ENCODE measurements at places on chromosomes 3 and 15.
A peak's percentile ranks its signal among the peaks of the same experiment; 100 is the strongest.

- no peak for DNase-seq
These were observed at the start of gene PRSS50 for GRCh38 chr3:46717447-46718231. Gene PRSS50 (minus strand): TSS chr3:46717869. CDS start chr3:46717824, 45 bp downstream.

DNA sequence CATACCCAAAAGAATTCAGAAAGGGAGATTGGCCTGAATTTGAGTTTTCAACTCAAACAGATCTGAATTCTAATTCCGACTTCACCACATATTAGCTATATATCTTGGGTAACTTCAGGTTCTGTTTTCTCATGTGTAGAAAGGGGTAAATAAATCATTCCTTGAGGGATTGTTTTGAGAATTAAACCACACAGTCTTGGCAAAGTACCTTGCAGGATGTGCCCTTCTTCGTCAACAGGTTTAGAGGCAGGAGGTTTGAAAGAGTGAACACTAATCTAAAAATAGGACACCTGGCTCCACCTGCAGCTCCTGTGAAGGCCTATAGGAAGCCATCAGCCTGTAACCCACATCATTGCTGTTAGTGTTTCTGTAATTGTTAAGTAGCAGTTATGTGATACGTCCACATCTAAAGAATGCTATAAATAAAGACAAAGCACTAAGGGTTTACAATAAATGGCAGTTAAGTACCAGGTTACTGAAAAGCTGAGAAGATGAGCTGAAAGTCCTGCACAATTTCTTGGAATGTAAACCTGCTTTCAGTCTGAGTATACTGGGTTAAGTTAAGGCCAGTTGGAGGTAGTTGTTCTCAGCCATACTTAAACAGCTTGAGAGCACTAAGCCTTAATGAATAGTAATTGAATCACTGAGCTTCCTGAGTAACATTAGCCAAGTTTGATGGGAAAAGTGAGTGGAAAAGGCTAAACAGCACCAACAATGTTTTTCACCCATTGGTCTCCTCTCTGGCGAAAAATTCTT lies 6.0 kb downstream of the CCDC80 start:
- no peak for DNase-seq

DNA sequence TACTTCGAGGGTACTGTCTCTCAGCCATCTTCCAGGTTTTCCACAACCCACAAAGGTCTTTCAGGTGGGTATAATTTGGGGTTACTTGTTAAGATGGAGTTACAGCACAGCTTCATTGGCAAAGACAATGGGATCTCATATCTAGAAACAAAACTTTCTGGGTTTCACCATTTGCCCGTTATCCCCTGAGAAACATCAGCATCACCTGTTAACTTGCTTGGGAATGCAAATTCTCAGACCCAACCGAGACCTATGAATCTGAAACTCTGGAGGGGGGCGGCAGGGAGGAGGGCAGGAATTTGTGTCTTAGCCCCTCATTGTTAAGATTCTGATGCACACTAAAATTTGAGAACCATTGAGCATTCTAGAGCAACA lies 176.4 kb downstream of the TNIK start:
- no peak for DNase-seq

- DNase-seq, result no peak
These were observed 4.1 kb downstream of the FOXP1 start for GRCh38 chr3:71579326-71579934.

DNA sequence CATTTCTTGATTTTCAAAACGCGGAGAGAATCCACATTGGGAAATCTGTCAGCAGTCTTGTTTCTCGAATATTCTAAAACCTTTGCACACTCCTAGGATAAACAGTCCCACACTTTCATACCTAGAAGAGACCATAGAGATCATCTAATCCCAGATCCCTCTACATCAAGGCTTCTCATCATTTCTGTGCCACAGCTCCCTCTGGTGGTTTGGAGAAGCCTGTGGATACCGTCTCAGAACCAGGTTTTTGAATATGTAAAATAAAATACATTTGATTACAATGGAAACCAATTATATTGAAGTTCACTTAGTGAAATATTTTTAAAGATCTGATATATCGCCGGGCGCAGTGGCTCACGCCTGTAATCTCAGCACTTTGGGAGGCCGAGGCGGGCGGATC lies 211.9 kb upstream of the GOLGA6L4 start:
- peak; percentile 25 for DNase-seq

DNA sequence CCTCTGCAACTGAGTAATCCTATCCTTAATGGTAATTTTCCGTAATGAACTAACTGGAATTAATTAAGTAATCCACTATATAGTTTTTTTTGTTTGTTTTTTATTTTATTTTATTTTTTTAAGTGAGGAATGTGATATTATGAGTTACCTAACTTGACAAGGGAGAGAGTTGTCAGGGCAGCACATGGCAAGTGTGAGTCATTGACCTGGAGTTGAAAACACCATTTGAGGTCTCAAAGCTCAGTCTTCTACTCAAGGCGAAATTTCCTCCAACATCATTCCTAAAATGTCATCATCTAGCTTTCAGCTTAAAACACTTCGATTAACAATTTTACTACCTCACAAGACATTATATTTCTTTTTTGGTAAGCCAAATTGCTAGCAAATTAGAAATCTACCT lies 87.8 kb downstream of the NECTIN3 start:
- no peak for DNase-seq

- DNase-seq, result no peak
These were observed 467.1 kb downstream of the RAP2B start for GRCh38 chr3:153629148-153629547.

DNA sequence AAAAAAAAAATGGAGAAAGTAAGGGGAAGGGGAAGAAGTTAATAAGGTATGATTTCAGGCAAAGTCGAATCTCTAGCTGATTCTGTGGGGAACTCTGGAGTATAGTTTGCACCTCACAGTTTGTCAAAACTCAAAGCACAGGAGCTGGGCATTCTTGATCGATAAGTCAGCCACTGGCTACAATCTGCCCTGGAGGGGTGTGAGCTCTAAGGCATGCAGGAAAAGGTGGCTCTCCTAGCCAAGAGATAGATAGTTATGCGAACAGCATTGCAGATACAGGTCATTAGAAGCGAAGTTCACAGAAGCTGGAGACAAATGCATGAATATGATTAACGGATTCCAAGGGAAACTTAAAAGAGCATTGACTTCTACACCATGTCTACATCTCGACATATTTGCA lies 952.6 kb downstream of the AGBL1 start:
- no peak for DNase-seq

Data from NCI-H526 treated with DMSO at 0.1 percent for 48 hours (cell line).